ENCODE measurements at places on chromosomes 12 and 14.

- DNase-seq, result no peak
Observed at GRCh38 chr12:31641509-31642090, 17.9 kb upstream of the ETFBKMT start.

GRCh38 chr12:94663702-94664101, 13.3 kb upstream of the TMCC3 start:
- DNase-seq, result no peak

DNA sequence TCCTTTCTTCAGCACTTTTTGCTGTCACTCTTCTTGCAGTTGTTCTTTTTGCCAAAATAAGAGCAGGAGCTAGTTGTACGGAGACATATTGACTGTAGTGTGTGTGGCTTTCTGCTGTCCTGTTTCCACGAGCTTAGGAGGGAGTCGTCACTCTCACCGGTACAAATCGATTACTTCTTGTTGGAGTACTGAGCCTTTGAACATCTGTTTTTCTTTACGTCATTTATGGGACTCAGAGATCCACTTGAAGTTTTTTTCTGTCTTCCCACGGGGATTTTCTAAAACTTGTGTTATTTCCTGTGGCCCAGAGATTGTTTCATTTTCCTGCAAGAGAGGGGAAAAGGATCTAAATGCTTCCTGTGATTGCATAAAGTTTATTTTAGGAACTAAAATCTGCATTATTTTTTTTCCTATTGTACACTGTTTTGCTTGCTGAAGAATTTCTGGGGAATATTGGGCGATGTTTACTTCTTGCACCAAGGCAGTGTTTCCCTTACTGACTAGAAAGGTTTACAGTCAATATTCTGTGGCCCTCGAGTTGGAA, 199.8 kb upstream of the ARHGAP5 start:
- no peak for DNase-seq

GRCh38 chr14:61454545-61454944, 133.2 kb downstream of the PRKCH start:
- no peak for DNase-seq

DNA sequence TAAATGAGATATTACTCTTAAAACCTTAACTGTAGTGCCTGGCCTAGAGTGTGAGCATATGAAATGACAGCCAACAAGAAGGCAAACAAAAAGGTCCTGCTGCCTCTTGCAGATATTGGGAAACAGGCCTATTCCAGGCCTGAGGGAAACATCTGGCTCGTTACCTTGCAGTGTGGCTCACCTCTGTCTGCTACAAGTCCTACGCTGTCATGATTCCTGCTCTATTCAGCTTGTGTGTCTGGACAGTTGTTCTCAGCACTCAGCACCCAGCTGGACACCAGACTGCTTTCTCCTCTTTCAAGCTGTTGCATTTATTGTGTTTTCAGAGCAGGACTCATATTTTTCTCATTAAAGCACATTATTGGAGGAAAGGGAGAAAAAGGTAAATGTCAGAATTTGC, 113.5 kb downstream of the TMTC2 start:
- DNase-seq, result no peak

DNA sequence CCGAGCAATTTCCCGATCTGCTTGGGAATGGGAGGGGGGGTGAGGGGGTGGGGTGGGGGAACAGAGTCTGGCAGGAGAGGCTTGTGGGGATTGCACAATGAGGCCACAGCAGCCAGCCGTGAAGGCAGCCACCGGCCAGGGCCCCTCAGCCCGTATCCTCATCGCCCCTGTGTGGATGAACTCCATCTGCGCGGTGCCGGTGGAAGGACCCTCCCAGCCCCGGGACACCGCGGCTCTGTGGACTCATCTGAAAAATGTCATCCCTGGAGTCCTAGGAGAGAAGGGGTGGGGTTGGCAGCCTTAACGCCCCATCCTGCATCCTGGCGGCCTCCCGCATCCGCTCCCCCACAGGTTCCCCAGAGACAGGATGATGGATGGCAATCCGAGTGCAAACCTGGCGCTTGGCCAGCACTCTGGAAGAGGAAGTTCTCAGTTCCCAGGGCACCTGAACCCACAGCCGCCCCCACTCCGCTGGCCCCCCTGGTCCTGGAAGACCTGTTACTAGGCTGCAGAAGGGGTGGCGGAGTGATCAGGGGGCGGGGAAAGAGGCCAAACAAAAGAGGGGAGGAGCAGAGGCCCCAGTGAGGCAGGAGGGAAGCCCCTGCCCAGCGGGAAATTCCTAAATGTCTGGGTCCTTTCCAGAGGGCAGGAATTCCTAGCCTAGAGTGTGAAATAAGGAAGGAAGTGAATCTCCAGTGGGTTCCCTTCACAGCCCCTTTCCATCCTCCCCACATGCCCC, 1.2 kb upstream of the TNFAIP2 start:
- DNase-seq, result no peak

- DNase-seq, result no peak
Observed at GRCh38 chr12:120115692-120116440, 687 bp downstream of the RAB35 start.

- no peak for DNase-seq
Observed at GRCh38 chr12:117437516-117438255, 76.3 kb upstream of the NOS1 start.

- no peak for DNase-seq
Observed at GRCh38 chr12:76234741-76235140, 113.5 kb downstream of the BBS10 start.

DNA sequence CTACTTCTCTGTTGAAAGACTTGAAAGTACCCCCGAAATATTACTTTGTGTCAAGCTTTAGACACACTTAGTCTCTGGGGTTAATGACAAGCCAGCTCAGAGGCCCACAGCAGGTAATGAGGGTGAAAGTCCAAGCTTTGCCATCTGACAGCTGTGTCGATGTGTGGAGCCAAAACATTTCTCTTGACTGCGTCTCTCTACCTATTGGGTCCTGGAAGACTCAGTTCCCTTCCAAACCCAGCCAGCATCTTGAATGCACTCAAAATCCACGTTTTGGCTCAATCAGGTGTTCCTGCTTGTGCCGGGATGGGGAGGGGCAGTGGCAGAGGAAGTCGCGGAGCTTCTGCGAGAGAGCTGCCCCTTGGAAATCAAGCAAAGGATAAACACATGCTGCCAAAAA, 3.2 kb downstream of the PLXNC1 start:
- no peak for DNase-seq

DNA sequence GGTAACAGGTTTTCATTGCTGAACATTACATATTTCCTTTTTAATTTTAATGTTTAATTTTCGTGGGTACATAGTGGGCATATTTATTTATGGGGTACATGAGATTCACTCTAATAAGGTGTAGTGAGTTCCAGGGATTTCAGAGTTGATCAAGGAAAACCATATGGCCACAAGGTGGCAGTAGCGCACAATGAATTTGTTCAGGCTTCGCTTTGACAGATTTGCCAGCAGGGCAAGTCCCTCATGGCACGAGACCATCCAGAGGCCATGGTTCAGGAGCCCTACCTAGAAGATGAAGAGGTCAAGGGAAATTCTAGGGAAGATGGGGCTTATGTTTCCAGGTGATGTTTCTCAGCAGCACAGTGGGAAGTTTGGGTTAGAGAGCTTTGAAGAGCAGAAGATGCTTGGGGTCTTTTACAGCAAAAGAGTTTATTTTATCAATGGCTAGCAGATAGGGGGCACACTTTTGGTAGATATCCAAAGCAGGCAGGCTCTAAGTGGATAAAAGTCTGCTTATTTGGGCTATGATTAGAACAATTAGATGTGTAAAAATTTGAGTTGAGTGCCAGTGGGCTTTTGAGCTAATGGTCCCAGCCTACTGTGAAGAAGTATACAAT, 1004.4 kb downstream of the AACS start:
- DNase-seq, result peak; percentile 38

DNA sequence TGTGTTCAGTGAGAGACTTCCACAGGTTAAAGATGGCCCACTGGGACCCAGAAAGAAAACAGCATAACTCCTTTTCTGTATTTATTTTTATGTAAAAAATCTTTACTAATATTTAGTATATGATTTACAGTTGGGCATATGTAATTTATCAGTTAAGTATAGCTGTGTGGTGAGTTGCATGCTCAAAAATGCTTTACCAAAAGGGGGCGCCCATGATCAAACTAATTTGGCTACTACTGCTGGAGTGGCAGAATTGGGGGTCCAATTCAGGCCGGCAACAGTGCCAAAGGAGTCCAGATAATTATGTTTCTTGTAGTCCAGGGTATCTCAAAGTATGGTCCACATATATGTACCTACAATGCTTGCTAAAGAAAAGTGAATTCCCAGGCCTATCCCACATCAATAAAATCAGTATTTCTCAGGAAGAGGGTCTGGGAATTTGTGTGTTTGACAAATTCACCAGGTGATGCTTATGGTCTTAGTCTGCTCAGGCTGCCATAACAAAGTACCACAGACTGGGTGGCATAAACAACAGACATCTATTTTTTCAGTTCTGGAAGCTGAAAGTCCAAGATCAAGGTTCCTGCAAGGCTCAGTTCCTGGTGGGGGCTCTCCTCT, 152.0 kb downstream of the KTN1 start:
- DNase-seq, result no peak

DNA sequence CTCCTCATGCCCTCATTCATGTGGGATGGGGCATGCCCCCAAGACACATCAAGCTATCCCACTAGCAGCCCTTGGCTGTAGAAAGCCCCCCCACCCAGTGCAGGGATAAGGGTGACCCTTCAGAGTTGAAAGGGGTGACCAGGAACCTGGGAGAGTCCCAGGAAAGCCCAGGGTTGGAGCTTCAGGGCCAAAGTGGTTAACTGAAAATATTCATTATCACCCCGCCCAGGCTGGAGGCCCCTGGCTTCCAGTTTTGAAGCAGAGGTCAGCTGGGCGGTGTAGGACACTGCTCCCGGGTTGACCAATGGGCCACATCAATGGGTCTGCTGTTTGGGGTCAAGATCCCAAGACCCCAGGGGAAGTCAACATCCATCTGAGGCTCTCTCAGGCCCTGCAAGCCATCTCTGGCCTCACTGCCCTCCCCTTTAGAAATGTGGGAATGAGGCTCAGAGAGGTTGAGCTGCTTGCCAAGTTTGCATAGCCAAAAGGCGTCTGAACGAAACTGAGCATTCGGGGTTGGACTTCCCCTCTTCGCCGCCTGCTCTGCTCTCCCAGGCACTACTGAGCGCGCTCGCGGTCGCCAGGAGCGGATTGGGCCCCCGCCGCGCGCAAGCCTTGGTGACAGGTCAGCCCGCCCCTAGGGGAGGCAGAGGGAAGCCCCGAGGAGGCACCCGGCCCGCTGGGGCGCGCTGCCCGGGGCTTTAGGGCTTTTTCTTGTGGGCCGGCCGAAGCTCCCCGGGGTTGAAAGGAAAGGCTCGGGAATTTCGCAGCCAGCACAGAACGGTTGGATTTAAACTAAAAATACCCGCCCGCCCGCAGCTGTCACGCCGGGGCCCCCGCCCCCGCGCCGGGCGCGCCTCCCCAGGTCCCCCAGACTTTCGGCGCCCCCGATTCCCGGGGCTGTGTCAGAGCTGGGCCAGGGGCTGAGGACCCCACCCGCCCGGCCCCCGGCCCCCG, 576 bp downstream of the SYNE3 start:
- no peak for DNase-seq

DNA sequence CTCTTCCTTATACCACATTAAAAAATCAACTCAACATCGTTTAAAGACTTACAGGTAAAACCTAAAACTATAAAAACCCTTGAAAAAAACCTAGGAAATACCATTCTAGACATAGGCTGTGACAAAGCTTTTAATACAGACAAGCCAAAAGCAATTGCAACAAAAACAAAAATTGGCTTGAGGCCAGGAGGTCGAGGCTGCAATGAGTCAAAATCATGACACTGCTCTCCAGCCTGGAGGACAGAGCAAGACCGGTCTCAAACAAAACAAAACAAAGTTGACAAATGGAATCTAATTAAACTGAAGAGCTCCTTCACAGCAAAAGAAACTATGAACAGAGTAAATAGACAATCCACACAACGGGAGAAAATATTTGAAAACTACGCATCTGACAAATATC, 1057.8 kb downstream of the FSCB start:
- no peak for DNase-seq

DNA sequence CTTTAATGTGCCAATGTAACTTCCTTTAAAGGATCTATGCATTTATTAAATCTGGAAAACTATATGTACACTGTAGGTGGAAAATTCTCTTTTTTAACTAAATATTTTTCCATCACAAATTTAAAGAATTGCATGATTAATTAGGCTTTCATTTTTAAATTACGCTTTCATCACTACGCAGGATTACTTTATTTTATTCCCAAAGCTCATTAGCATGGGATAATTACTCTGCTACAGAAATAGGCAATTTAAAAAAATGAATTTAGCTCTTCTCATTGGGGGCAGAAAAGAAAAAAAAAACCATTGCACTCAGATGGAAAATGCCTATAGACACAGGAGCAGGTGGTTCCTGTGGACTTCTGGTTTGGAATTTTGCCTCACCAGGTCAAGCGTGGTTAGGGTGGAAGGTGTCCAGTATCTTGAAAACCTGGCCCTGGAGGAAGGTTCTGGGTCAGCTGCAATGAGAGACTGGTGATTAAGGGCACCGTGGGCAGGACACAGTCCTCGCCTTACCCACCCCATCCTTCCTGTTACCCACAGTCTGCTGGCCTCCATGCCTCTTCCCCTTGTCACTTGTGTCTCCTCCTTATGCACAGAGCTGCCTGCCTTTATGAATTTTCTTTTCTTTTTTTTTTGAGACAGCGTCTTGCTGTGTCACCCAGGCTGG, 17.3 kb upstream of the RIN3 start:
- DNase-seq, result no peak

DNA sequence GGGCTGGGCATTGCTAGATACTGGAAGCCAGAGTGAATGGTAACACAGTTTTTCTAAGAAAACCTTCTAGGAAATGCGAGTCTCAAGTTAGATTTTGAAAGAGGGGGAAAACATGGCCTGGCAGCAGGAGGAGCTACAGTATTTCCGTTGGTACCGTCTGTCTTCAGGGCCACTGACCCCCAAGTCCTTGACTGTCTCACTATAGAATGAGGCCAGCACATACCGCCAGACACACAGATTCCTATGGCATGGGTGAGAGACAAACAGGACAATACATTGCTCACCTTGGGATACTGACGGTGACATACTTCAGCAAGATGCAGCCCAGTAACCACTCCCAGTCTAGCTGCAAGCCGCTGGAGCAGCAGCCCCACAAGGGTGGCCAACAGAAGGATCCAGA, 21.7 kb downstream of the SLC11A2 start:
- DNase-seq, result no peak
